ENCODE measurements at places on chromosomes 5 and 9.

DNA sequence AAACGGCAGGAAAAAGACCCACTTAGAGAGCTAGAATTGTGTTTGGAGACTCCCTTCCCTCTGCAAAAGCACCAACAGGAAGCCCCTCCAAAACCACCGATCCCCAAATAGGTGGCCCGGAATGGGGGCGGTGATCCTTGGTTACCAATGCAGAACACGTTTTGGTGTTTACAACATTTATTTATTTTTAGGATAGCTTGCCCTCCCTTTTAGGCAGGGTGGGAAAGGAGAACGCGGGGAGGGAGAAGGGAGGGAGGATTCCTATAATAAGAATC, 579 bp upstream of the NTRK2 start:
- no peak for DNase-seq

GRCh38 chr5:73938938-73939320, 312.9 kb downstream of the ARHGEF28 start:
- DNase-seq: no peak

- no peak for DNase-seq
These were observed 84.2 kb downstream of the CAVIN4 start for GRCh38 chr9:100662122-100662521.

DNA sequence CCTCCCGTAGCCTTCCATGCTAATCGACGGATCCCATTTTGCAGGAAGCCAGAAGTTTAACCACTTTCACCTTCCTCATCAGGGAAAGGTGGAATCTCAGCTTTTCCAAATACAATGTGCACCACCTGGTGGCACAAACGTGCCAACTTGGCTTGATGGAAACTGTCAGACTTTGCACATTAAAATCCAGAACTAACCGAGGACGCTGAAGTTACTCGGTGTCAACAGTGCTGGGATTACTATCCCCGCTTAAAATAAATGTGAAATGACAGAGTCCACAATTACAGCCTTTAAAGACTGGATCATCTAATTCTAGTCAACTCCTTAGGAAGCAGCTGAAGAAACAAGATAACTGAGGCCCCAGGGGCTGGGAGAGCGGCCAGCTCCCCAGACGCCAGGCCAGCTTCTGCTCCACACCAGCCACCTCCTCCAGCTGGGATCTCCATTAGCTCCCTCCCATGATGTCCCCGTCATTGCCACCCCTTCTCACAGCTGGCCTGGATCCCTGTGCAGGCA, 50.1 kb upstream of the RETREG1 start:
- DNase-seq: no peak

DNA sequence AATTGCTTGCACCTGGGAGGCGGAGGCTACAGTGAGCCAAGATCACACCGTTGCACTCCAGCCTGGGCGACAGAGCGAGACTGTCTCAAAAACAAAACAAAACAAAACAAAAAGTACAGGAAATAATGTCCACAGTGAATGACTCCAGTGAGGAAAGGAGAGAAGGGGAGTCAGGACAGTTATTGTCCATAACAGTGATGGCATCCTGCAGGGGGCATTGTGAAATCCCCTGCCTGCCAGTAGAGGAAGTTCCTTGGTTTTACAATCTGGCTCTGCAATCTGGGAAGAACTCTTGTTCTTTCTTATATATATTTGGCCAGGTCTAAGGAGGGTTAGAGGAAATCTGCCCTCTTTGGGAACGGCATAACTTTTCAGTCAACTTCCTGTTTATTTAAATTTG, 8.2 kb downstream of the SH3GL2 start:
- no peak for DNase-seq
